ENCODE measurements at places on chromosomes 16 and 17.

DNA sequence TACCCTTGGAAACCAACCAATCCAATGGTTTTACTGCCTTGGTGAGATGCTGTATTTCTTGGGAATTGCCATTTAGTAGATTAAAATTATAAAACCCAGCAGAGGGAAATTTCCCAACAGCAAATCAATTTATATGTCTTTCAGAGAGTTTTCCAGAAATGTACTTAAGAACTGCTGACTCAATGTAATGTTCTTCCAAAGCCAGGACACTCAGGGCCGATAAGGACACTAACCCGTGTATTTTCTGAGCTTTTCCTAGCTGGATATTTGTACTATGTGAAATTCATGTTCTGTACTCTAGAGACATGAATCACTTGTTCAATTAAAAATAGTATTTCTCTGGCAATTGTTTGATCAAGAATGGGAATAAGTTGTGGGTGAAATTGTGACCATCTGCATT is 121.4 kb downstream of the KCNJ2 start:
- no peak for DNase-seq

DNA sequence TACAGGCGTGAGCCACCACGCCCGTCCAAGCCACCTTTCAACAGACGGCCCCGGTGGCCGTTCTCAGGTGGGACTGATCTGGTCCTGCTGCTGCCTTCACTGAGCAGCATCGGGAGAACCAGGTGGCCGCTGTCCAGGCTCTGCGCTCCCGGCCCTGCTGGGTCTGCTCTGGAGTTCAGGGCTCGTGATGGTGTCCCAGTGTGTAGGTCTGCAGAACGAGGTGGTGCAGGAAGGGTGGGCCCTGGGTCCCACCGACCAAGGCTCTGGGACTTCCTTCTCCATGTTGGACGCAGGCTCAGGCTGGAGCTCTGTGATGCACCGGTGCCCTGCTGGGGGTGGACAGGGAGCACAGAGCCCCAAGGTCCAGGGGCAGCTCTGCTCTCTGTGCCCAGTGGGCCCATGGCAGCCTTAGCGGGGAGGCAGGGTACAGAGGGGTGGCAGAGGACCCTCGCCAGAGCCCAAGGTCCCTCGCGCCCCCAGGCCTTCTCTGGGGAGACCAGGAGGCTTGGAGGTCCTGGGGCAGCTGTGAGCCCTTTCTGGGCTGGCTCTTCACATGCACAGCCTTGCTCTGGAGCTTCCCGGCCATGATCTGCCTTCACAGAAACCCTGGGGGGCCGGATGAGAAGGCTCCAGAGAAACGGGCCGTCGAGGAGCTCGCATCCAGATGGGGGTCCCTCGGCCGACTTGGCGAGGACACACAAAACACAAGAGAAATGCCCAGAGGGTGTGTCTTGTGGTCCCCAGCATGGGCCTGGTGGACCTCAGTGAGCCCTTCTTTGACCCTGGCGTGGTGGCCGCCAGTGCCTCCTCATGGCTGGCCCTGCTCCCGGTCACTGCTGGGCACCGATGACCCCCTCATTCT is 26.9 kb upstream of the BAHCC1 start:
- no peak for DNase-seq

GRCh38 chr16:3148256-3149192 is 13.7 kb downstream of the ZNF213 start:
- no peak for DNase-seq

DNA sequence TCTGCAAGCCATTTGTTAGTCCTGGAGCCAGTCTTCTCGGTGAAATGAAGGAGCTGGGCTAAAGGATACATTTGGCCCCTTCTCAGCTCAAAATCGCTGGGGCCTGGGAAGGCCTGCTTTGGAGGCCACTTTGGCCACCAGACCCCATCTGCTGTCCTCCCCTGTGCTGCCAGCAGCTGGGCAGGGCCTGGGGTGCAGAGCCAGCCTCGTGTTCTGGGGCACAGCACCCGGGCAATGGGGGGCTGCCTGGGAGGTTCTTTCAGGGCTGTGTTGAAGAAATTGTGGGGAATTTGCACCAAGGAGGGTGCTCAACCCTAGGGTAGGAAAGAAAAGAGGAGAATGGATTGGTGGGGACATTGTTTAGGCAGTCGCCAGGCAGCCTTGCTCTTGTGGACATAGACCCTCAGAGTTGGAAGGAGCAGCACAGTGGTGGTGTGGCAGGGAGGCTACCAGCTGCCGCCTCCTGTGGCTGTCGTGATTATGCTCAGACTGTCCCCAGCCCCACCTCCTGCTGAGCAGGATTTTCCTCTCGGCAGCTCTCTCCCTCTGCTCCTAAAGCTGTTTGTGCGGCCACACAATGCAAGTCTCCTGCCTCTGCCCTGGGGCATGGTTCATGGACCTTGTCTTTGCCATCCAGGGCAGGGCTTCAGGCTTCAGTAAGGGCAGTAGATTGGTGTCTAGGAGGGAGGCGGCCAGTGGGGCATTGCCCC is 174.8 kb downstream of the NTN1 start:
- no peak for DNase-seq

GRCh38 chr17:44547625-44548267 is 9.5 kb upstream of the FZD2 start:
- DNase-seq = no peak

GRCh38 chr17:69608808-69609472 is 194.4 kb downstream of the MAP2K6 start:
- DNase-seq = peak; percentile 89

GRCh38 chr17:9475101-9475658 is 100.4 kb downstream of the STX8 start:
- no peak for DNase-seq
